ENCODE measurements at places on chromosomes 5 and 9. TPM values are rescaled to one million over a fixed set of nuclear protein-coding genes. Genes with fewer than 3 reads are reported as not detected.

DNA sequence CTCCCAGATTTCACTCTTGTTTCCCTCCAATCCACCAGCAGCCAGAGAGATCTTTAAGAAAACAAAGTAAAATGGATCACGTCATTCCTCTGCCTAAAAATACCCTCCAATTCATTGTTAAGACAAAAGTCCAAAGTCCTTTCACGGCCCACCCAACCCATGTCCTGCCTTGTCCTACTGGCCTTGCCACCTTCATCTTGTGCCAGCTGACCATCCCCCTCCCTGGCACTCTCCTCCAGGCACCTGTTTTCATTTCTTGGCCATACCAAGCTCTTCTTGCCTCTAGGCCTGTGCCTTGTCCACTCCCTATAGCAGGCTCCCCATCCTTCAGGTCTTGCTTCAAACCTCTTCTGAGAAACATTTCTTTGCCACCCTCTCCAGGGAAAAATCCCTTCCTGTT is 307.6 kb downstream of the MSX2 start:
- DNase-seq, result no peak

The GFRA3 gene
- not detected for total RNA-seq

The TMEM161B gene
- total RNA-seq, result 51.5 TPM

GRCh38 chr5:7094626-7095025 is 301.3 kb upstream of the ADCY2 start:
- no peak for DNase-seq

GRCh38 chr9:133710661-133711427 is 27.3 kb downstream of the SARDH start:
- DNase-seq, result no peak

The FRMPD1 gene
- total RNA-seq, result 0.21 TPM

- DNase-seq, result no peak
Measured at GRCh38 chr5:133489632-133490031, 122.7 kb downstream of the FSTL4 start.

The IFNA2 gene
- not detected for total RNA-seq

- no peak for DNase-seq
Measured at GRCh38 chr9:29066141-29066640, 1492.9 kb upstream of the C9orf72 start.

Data from uterus (tissue), 4 donors.